ENCODE measurements at places on chromosomes 3 and 15. TPM values are rescaled to one million over a fixed set of nuclear protein-coding genes. Genes with fewer than 3 reads are reported as not detected.

DNA sequence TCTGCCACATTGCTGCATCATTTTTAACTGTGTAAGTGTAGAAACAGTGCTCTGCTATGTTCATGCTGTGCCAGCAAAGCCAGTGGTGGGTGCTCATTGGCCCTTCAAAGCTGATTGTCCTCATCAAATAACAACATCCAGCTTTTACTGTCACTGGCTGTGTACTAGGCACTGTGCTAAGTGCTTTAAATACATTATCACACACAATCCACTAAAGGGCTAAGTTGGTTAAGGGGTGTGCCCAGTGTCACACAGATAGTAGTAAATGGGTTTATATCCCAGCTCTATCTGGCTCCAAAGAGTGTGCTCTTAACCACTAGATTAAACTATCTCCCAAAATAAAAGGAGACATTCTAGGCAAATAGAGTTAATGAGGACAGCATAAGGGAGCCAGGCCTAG, 7.7 kb downstream of the TUBGCP4 start:
- no peaks in the 10 kb centered on the region for H3K27me3 ChIP-seq
- H3K4me1 ChIP-seq = no peaks in the 10 kb centered on the region
- H3K4me3 ChIP-seq = no peak overlapping the region
- peaks cover 3% of the 10 kb centered on the region for H3K36me3 ChIP-seq
- no peak for DNase-seq

DNA sequence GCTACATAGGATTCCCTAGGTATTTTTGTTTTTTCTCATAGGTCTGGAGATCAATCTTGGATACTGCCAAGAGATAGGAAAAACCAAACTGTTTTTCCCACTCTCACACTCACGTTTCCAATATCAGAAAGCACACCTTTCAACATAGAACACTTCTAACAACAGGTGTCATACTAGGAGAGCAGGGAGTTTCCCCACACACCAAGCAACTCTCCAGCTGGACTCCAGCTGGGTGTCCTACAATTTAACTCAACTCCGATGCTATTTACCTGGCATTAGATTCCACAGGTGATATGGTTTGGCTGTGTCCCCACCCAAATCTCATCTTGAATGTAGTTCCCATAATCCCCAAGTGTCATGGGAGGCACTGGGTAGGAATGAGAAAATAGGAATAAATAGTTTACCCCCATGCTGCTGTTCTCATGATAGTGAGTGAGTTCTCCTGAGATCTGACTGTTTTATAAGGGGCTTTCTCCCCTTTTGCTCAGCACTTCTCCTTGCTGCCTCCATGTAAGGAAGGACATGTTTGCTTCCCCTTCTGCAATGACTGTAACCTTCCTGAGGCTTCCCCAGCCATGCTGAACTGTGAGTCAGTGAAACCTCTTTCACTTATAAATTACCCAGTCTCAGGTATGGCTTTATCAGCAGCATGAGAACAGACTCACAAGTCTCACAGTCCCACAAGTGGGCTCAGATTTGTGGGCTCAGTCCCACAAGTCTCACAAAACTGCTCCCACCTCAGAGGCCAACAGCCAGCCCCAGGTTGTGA, 354.5 kb upstream of the THBS1 start:
- no peak overlapping the region for H3K27ac ChIP-seq
- H3K36me3 ChIP-seq = no peaks in the 10 kb centered on the region
- H3K4me3 ChIP-seq = no peak overlapping the region
- H3K4me1 ChIP-seq = no peaks in the 10 kb centered on the region
- H3K27me3 ChIP-seq = no peaks in the 10 kb centered on the region

DNA sequence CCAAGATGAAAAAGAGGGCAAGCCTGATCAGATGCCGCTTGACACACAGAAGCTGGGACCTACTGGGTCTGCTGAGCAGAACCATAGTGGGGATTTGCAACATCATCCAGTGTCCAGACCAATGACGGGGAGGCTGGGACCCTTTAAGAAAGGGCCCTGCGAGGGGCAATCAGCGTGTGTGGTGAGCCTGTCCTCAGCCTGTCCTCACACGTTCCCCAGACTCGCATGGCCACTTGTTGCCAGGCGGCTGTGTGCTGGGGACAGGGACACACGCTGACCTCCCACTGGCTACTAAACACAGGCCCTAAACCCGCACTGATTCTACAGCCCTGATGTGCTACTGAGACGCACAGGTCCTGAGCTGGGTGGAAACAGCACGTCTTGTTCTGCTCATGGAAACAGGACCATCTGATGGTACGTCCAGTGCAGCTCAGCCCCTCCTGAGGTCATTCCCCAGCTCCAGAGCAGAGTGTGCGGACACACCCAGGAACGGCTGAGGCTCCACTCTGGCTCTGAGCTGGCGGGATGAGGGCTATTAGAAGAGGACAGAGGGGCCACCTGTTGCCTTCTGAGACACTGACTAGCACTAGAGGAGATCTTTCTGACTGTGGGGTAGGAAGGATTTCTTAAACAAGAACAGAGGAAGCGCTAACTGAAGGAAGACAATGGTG, 24.4 kb downstream of the PCSK6 start:
- no peaks in the 10 kb centered on the region for H3K4me1 ChIP-seq
- no peak overlapping the region for H3K4me3 ChIP-seq
- no peaks in the 10 kb centered on the region for H3K36me3 ChIP-seq
- H3K27ac ChIP-seq = no peak overlapping the region
- no peak for DNase-seq

DNA sequence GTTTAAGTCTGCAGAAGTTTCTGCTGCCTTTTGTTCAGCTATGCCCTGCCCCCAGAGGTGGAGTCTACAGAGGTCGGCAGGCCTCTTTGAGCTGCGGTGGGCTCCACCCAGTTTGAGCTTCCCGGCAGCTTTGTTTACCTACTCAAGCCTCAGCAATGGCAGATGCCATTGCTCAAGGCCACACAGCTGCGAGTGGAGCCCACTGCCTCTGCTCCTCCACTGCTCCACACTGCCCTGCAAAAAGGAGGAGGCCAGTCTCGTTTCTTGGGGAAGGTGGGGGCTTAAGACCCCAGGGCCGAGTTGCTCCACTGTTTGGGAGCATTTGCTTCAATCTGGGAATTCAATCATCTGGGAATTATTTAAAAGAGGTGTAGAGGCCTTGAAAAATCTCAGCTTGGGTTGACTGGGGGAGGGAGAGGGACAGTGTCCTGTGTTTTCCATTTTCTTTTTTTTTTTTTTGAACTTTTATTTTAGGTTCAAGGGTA, 144.6 kb upstream of the MEF2A start:
- no peaks in the 10 kb centered on the region for H3K36me3 ChIP-seq
- H3K4me3 ChIP-seq = no peak overlapping the region
- no peak overlapping the region for H3K27ac ChIP-seq
- H3K27me3 ChIP-seq = no peaks in the 10 kb centered on the region
- DNase-seq = no peak

- DNase-seq = no peak
- no peaks in the 10 kb centered on the region for H3K36me3 ChIP-seq
- H3K27me3 ChIP-seq = no peaks in the 10 kb centered on the region
- no peak overlapping the region for H3K27ac ChIP-seq
- H3K4me1 ChIP-seq = no peaks in the 10 kb centered on the region
Observed at GRCh38 chr3:13451301-13451673, 28.8 kb upstream of the HDAC11 start.

DNA sequence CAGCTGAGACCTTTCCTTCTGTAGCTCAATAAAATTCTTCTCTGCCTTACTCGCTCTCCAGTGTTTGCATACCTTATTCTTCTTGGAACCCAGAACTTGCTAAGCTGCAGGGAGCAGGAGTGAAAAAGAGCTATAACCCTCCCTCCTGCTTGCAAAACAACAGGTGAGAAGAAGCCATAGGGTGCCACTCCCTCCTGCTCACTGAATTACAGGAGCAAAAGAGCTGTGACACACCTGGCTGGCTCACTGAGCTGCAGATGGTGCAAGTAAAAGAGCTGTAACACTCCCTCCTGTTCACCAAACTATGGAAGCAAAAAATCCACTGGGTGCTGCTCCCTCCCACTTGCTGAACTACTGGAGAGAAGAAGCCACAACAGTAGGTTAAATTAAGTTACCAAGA, 44.2 kb upstream of the C2CD4B start:
- H3K36me3 ChIP-seq = no peaks in the 10 kb centered on the region
- no peak overlapping the region for H3K27ac ChIP-seq

DNA sequence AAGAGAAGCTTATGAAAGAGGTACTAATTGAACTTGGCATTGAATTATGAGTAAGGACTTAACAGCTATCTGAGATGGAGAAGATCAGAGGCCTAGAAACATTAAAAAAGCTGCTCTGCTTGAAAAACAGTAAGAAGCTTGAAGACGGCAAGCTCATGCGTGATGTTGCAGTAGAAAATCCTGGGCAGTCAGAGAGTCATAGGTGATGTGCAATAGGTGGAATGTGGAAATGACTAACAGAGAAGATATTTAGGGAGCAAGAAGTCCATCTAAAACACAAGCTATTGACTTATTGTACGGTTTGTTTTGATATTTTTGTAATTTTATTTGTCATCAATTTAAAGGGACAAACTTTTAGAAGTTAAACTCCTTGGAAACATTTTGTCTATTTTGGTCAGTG, 1101.4 kb downstream of the ROBO2 start:
- H3K36me3 ChIP-seq = no peaks in the 10 kb centered on the region
- no peak overlapping the region for H3K27ac ChIP-seq
- H3K27me3 ChIP-seq = no peaks in the 10 kb centered on the region
- H3K4me1 ChIP-seq = no peaks in the 10 kb centered on the region
- no peak overlapping the region for H3K4me3 ChIP-seq

The SCN11A gene
- 0.93 TPM for total RNA-seq

The ZKSCAN7 gene
- 6.2 TPM for total RNA-seq
